ENCODE measurements at places on chromosomes 11 and 22. TPM values are rescaled to one million over a fixed set of nuclear protein-coding genes. Genes with fewer than 3 reads are reported as not detected.

CDHR5 gene
- total RNA-seq, result not detected

FOLR3 gene
- total RNA-seq, result not detected

SPTBN2 gene
- 16.5 TPM for total RNA-seq

SLC5A12 gene
- not detected for total RNA-seq

CTSD gene
- 473 TPM for total RNA-seq

CD82 gene
- total RNA-seq, result 44.1 TPM

CLDN25 gene
- total RNA-seq, result not detected

FAM227A gene
- 1.3 TPM for total RNA-seq

C11orf91 gene
- 0.97 TPM for total RNA-seq
